ENCODE measurements at places on chromosomes 16 and 17.

- no peak for DNase-seq
- no peak overlapping the region for H3K27ac ChIP-seq
- no peaks in the 10 kb centered on the region for H3K27me3 ChIP-seq
- no peak overlapping the region for H3K4me3 ChIP-seq
- no peaks in the 10 kb centered on the region for H3K4me1 ChIP-seq
Measured at GRCh38 chr16:72468582-72468981, 296.6 kb upstream of the PMFBP1 start.

DNA sequence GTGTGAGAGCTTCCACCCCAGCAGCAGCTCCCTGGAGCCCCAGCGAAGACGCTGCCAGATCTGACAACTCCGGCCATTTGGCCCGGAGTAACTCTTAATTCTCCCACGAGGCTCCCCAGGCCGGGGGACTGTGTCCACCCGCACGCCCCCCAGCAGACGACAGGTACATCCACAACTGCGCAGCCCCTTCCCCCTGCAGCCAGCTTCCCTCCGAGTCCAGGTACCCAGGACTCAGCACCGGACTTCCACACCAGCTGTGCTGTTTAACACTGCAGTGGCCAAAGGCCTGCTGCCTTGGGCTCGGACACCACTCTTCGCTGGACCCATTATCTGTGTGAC lies 7.2 kb downstream of the SYNGR2 start:
- H3K4me1 ChIP-seq = peaks cover 43% of the 10 kb centered on the region
- peaks cover 11% of the 10 kb centered on the region for H3K36me3 ChIP-seq
- no peak overlapping the region for H3K27ac ChIP-seq

GRCh38 chr16:71726476-71727315 lies 2.2 kb upstream of the PHLPP2 start:
- no peak for DNase-seq
- H3K36me3 ChIP-seq = no peaks in the 10 kb centered on the region
- no peak overlapping the region for H3K27ac ChIP-seq

GRCh38 chr17:42484304-42484703 lies 25.6 kb downstream of the ATP6V0A1 start:
- peaks cover 16% of the 10 kb centered on the region for H3K4me1 ChIP-seq
- H3K27ac ChIP-seq = peak overlapping the region; percentile 61
- peaks cover 1% of the 10 kb centered on the region for H3K36me3 ChIP-seq
- peaks cover 18% of the 10 kb centered on the region for H3K27me3 ChIP-seq

Data from natural killer cell treated with Interleukin-12 subunit alpha and Interleukin-12 subunit beta and Interleukin-15 and Interleukin-18, amount 100 ng/mL, for 72 hours (primary cell).